NCI-H2081 (cell line): ENCODE measurements at places on chromosomes 2 and 18.

DNA sequence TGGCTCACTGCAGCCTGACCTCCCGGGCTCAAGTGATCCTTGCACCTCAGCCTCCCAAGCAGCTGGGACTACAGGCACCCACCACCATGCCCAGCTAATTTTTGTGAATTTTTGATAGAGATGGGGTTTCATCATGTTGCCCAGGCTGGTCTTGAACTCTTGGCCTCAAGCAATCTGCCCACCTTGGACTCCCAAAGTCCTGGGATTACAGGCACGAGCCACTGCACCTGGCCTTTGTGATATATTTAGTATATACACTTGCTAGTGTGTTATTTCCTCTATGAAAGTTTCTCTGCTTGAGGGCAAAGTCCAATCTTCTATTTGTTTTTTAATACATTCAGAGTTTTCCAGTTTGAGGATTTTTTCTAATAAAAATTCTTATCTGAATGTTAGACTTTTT lies 119.3 kb downstream of the GALNT3 start:
- no peak for DNase-seq

GRCh38 chr2:141959941-141960340 lies 170.9 kb downstream of the LRP1B start:
- DNase-seq, result no peak

GRCh38 chr2:173452416-173452815 lies 97.7 kb downstream of the CDCA7 start:
- no peak for DNase-seq

DNA sequence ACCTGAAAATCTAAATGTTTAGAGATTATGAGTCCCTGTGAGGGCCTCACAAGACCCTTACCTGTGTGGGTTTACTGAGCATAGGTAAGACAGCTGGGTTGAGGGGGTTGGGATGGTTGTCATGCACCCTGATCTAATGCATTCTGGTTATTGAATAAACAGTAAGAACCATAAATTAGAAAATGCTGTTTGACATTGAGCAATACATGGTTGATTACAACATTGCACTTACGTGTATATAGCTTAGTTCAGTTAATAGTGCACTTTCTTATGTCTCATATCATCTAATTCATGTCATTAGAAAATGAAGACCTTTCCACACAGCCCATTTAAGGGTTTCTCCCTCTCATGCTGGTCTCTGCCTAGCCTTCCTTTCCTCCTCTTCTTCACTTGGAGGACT lies 253.5 kb upstream of the ATP5MC3 start:
- DNase-seq, result no peak

DNA sequence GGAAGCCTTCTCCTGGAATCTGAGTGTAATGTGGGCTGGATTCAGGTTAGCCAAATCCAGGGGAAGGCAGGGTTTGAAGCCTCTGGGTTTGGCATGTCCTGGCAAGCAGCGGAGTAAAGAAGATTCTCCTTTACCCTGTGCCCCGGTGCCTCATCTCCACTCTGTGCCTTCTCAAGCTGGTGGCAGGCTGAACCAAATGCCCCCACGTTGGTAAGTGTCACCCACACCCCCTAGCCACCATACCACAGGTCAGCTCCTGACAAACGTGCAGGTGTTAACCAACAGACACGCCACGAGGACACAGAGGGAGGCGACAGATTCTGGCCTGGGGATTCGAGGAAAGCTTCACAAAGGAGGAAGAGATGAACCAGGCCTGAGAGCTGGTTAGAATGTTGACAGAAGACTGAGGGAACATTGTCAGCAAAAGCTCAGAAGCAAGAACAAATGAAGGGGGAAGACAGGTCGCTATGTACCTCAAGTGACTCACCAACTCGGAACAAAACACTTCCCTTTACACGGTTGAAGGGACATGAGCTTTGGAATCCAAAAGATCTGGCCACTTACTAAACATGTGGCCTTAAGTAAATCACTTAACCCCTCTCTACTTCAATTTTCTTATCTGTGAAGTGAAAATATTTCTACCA lies 85.2 kb upstream of the LCLAT1 start:
- no peak for DNase-seq

GRCh38 chr2:229003256-229003655 lies 267.8 kb downstream of the PID1 start:
- no peak for DNase-seq

DNA sequence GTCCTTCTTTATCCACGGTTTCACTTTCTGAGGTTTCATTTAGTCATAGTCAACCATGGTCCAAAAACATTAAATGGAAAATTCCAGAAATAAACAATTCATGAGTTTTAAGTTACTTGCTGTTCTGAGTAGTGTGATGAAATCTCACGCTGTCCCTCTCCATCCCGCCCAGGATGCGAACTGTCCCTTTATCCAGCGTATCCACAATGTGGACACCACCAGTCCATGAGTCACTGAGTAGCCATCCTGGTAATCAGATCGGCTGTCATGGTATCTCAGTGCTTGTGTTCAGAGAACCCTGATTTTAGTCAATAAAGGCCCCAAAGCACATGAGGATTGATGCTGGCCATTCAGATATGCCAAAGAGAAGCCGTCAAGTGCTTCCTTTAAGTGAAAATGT lies 3.7 kb downstream of the SP140L start:
- DNase-seq, result no peak

GRCh38 chr2:23207871-23208270 lies 177.1 kb upstream of the KLHL29 start:
- DNase-seq, result no peak

- DNase-seq, result no peak
Measured at GRCh38 chr18:64707052-64707451, 558.2 kb upstream of the LINC00305 start.

GRCh38 chr2:99651930-99652670 lies 162.3 kb upstream of the REV1 start:
- no peak for DNase-seq
